Skin of body (tissue), 3 donors: ENCODE measurements at places on chromosomes 11 and 22.

DNA sequence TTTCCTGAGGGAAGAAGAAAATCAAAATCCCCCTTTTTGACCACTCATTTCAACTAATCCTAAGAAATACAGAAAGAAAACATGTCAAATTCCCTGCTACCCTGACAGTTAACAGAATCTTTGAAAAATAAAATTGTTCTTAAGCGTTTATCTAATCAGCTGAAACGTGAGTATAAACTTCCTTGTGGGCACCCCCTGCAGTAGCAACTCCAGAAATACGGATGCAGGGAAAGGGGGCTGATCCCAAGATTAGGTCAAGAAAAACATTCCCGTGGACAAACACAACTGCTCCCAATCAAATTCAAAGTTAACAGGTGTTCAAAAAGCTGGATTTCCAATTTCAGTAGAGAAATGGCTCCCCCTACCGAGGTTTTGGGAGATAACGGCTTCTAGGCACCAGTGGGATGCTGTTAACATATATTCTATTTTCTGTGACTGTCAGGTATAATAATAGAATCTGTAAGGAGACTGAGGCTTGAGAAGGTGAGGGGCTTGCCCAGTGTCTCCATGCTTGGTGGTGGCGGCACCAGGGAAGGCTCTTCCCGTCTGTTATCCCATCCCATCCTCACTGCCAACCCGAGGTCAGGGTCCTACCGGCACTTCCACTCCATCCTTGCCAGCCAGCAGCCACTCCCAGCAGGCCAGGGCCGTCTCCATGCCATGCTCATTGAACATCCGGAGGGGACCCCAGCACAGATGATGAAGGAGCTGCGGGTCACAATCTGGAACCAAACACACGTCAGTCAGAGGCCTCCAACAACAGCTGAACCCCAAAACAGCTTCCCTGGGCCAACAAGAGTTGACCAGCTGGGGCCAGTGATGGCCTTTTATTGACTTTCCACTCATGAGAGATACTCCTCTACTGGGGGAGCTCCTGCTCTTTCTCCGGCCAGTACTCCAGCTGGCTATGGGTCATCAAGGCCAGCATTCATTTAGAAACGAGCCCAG, 32.0 kb upstream of the SERPIND1 start:
- no peak for DNase-seq

GRCh38 chr11:17275400-17276235, 921 bp upstream of the NUCB2 start:
- DNase-seq = no peak

DNA sequence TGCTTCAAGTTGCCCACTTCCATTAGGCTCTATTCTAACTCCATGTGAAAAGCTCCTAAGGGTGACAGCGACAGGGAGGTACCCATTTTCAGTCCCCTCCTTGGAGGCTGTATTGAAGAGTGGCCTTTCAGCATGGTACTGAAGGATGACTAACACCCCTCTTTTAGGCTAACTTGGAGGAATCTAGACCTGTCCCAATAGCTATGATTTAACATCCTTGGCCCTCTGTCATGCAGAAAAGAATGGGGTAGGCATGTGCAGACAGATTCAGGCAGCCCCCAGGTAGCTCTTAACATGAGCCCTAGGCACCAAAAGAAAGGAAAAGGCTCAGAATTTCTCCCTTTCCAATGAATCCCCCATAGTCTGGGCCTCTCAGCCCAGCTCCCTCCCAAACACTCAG, 89.3 kb upstream of the AMOTL1 start:
- no peak for DNase-seq

DNA sequence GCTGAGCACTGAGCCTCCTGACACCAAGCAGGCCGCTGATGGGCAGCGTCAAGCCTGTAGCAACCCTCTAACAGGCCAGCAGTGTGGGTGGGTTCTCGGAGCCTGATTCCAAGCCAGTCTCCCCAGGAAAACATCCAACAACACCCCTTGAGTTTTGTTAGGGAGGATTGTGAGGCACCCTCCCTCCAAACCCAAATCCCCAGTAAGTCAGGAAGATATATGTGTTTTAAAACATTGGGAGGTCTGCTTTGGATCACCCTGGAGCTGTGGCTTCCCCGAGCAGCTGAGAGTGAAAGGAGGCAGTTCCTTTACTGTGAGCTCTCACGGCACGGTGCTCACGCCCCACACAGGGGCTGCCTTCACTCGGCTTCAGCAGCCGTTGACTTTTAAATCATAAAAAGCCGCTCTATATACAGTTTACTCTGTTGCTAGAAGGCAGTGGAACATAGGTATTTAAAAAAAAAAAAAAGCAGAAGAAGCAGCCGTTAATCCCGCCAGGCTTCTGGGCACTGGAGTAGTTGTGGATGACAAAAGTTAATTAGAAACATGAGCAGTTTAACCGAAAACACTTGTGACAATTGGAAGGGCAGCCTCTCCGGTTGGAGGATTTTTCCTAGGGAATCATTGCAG, 218.6 kb downstream of the NAV2 start:
- peak; percentile 67 for DNase-seq

DNA sequence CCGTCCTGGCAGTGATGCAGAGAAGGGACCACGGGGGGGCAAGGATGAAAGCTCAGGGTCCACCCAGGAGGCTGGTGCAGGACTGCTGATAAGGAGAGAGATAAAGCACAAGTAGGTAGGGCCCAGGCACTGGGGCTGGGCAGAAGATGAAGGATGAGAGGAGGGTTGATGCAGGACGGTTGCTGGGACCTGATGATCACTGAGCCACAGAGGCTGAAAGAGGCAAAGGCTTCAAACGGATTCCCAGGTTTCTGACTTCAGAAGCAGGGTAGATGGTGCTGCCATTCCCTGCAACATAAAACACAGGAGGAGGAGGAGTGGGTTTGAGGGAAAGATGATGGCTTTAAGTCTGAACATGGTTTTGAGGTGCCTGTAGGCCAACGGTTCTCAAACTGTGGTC, 148.5 kb downstream of the TTC17 start:
- no peak for DNase-seq

- no peak for DNase-seq
Measured at GRCh38 chr22:50201191-50202129, 649 bp downstream of the SELENOO start.

GRCh38 chr22:37075046-37075445, 23.5 kb downstream of the KCTD17 start:
- no peak for DNase-seq

- no peak for DNase-seq
Measured at GRCh38 chr11:8593935-8594909, at the start of gene STK33. Gene STK33, minus strand, starts transcription at chr11:8594228. Its CDS starts 119,323 bp downstream, at chr11:8474905.

DNA sequence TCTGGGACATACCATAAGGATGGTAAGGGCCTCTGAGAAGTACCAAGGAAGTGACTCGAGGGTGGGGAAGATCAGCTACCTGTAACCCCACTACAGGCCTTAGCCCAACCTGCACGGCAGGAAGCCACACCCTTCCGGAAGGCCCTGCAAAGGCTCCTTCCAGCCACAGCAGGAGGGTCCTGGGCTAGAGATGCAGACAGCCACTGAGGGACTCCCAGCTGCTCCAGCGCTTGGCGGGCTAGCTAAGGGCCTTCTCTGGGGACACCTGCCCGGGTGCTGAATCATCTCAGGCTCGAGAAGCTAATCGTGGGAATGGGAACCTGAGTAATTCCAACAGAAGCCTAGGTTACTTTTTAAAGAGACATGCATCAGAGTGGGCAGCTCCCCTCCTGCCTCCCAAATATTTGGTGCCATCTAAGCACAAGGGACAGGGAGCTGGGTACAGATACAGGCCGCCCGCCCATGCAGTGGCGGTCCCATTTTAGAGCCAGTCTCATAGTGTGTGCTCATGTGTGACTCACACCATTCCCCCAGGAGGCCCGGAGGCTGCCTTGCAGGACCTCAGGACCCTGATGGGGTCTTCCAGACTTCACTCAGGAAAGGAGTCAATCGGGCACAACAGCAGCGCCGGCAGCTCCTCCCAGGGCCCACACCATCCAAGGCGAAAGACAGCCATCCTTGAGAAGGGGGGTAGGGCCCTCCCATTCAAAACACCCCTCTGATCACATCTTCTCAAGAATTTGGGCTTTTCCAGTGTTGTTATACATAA, 8.0 kb downstream of the MYH9 start:
- no peak for DNase-seq

GRCh38 chr11:11916981-11917399, 75.2 kb downstream of the USP47 start:
- DNase-seq = no peak

DNA sequence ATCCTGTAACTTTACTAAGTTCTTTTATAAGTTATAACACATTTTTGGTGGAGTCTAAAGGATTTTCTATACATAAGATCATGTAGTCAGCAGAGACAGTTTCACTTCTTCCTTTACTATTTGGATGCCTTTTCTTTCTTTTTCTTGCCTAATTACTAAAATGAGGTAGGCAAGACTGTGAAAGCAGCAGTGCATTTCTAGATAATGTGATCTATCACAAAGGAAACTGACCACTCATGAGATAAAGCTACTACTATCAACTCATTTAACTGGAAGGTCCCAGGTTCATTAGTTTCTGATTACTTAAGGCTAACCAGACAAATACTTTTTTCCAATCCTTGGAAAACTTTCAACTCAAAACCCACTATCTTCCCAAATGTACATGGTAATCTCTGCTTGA, 196.2 kb upstream of the E2F8 start:
- no peak for DNase-seq

DNA sequence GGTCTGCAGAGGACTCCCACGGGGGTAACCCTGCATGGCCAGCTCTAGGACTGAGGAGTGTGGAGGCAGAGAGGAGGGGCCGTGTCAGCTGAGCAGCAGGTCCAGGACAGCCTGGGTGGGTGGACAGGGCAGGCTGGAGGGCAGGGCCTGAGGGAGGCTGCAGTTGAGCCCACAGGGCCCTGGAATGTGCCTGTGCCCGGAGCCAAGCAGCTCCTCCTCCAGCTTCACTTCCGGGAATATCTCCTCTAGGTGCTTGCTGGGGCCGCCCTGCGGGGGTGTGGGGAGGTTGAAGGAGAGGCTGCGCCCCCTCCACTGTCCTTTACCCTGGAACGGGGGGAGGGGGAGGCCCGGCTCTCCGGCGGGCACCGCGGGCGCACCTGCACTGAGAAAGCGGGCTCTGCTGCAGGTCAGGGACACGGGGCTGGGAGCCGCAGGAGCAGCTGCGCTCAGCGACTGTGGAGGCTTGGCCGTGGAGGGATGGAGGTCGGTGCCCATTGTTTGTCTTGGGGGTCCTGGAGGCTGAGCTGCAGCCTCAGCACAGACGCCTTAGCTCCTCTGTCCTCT, 1293.2 kb downstream of the BRD1 start:
- DNase-seq = no peak
